ENCODE measurements at places on chromosomes 4 and X.

DNA sequence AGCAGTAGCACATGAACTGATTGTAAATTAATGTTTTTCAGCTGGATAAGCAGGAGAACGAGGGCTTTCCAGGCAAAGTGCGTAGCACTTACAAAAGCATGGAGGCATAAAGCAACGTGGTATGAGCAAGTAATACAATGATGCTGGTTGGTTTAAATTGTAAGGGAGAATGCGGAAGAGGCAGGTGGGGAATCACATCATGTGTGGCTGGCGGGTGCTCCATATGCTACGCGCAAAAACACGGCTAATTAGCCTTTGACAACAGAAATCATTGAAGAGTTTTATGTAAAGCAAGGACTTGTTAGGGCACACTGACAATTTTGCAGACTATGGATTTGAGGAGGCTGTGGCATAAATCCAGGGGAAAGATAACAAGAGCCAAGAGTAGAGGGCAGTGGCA lies 14.6 kb downstream of the SYTL4 start:
- H3K27ac ChIP-seq, result no peak overlapping the region
- no peak for DNase-seq
- no peak overlapping the region for H3K4me3 ChIP-seq
- H3K27me3 ChIP-seq, result no peaks in the 10 kb centered on the region

- no peaks in the 10 kb centered on the region for H3K27me3 ChIP-seq
- H3K4me1 ChIP-seq, result no peaks in the 10 kb centered on the region
- no peak overlapping the region for H3K4me3 ChIP-seq
- no peak overlapping the region for H3K27ac ChIP-seq
- no peak for DNase-seq
- no peaks in the 10 kb centered on the region for H3K36me3 ChIP-seq
Observed at GRCh38 chr4:157713342-157713741, 459.5 kb downstream of the GASK1B start.

DNA sequence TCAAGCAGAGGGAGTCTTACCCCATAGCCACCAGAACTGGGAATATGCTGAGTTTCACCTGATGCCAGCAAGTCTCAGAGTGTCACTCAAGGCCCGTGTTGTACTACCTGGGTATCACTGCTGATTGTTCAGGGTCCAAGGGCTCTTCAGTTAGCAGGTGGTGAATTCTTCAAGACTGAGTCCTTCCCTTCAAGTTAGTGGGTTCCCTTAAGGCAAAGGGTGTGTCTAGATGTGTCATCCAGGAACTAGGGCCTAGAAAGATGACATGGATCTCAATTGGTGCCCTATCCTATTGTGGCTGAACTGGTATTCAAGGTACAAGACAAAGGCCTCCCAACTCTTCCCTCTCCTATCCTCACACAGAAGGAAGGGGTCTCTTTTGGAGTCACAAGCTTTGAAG lies 159.9 kb upstream of the DIPK2B start:
- no peak overlapping the region for H3K4me3 ChIP-seq
- H3K27ac ChIP-seq, result no peak overlapping the region
- no peak for DNase-seq
- H3K4me1 ChIP-seq, result no peaks in the 10 kb centered on the region
- no peaks in the 10 kb centered on the region for H3K27me3 ChIP-seq

DNA sequence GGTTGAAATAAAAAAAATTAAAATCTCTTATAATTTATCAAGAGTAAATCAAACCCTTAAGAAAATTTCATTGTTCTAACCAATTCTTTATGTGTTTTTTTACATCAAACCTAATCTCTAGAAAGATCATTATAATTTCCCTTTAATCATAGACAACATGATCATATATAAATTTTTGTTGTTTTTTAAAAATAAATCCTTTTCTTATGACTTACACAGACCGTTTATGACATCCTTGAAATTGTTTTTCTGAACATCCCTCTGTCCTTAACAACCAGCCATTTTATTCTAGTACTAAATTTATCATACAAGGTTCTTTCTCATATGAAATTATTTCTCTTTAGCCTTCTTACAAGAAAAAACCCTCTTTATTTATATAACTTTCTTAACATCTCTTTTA lies 62.7 kb upstream of the GABRE start:
- H3K27me3 ChIP-seq, result no peaks in the 10 kb centered on the region
- H3K36me3 ChIP-seq, result no peaks in the 10 kb centered on the region
- no peak overlapping the region for H3K27ac ChIP-seq
- H3K4me1 ChIP-seq, result no peaks in the 10 kb centered on the region
- no peak for DNase-seq
- no peak overlapping the region for H3K4me3 ChIP-seq

DNA sequence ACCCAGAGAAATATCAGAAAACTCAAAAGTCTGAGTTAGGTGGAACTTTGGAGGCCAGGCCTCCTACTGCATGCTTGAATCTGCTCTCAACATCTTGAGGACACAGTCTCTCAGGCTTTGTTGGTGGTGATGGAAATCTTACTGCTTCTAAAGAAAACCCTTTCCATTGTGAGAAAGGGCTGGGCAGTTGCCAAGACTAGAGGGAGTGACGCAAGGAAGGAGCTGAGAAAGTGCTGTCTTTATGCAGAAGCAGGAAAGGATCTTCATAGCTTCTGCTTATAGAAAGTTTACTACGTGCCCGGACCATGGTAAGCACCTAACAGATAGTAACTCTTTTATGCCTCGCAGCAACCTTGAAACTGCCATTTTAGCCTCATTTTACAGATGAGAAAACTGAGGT lies 2.4 kb upstream of the CRMP1 start:
- no peak for DNase-seq
- H3K27ac ChIP-seq, result no peak overlapping the region
- H3K4me1 ChIP-seq, result peaks cover under 1% of the 10 kb centered on the region
- no peaks in the 10 kb centered on the region for H3K36me3 ChIP-seq
- H3K27me3 ChIP-seq, result peaks cover 100% of the 10 kb centered on the region

DNA sequence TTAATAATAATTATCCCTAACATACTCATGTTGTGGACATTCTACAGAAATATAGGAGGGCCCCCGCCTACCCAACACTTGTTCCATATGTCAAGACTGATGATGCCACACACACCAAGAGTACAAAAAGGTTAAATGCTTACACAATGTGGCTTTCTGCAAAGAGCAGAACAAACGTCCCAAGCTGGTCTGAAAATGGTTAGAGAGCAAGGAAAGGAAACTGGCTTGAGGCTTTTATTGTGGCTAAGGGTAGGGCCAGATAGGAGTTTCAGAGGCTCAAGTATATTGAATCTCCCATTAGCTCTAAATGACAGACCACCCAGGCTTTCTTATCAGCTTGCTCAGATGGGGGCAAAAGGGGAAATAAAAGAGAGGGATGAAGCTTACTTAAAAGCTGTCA lies 134.1 kb upstream of the C1QTNF7 start:
- no peak overlapping the region for H3K4me3 ChIP-seq
- H3K4me1 ChIP-seq, result no peaks in the 10 kb centered on the region
- H3K27ac ChIP-seq, result no peak overlapping the region
- DNase-seq, result no peak

GRCh38 chrX:155896512-155896911 lies 15.4 kb downstream of the VAMP7 start:
- H3K27ac ChIP-seq, result no peak overlapping the region
- no peak for DNase-seq
- H3K4me3 ChIP-seq, result no peak overlapping the region
- no peaks in the 10 kb centered on the region for H3K27me3 ChIP-seq
- H3K36me3 ChIP-seq, result no peaks in the 10 kb centered on the region

DNA sequence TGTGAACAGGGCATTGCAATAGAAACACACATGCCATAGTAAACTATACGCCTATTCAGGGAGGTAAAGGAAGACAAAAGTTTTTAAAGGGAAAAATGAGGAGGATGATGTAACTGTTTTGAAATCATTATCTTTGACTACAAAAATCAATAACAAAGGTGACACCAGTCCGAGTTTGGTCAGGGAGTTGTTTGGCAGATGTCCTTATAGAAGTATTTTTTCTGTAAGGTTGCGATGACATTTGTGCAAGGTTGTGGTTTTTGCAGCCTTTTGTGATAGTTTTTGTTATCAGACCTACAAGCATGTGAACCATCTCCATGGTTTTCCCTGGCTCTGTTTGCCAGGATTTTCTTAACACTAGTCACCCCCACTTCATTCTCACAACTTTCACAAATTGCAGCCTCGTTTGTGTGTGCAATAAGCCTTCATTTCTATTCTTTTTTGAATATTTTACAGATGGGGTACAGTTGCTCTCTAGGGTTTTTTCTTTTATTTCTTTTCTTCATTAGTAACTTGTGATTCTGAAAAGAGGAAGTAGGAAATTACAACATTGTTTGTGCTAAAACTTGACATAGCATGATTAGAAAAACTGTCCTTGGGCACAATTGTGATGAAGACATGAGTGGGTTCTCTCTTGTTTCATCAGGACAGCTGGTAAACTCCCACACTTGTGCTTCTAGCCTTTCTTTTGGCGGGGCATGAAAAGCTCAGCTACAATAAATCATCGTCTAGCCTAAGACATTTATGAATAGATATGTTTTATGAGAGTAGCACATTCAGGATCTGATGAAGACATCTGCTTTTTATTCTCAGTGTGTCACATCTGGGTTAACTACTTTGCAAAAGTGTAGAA lies 60.2 kb upstream of the PNPLA4 start:
- no peaks in the 10 kb centered on the region for H3K27me3 ChIP-seq
- no peak overlapping the region for H3K27ac ChIP-seq
- H3K36me3 ChIP-seq, result no peaks in the 10 kb centered on the region
- no peaks in the 10 kb centered on the region for H3K4me1 ChIP-seq
- H3K4me3 ChIP-seq, result no peak overlapping the region

DNA sequence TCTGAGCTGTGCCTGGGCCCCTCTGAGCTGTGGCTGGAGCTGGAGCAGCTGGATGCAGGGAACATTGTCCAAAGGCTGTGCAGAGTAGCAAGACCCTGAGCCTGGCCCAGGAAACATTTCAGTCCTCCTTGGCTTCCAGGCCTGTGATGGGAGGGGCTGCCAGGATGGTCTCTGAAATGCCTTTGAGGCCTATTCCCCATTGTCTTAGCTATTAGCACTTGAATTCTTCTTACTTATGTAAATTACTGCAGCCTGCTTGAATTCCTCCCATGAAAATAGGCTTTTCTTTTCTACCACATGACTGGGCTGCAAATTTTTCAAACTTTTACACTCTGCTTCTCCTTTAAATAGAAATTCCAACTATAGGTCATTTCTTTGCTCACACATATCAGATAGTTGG lies 349.8 kb upstream of the KLHL4 start:
- H3K27me3 ChIP-seq, result no peaks in the 10 kb centered on the region
- no peak overlapping the region for H3K27ac ChIP-seq
- no peaks in the 10 kb centered on the region for H3K36me3 ChIP-seq
- no peak for DNase-seq
- no peak overlapping the region for H3K4me3 ChIP-seq
- H3K4me1 ChIP-seq, result no peaks in the 10 kb centered on the region

- H3K4me1 ChIP-seq, result no peaks in the 10 kb centered on the region
- peak overlapping the region; percentile 31 for H3K27ac ChIP-seq
- H3K4me3 ChIP-seq, result no peak overlapping the region
- DNase-seq, result no peak
- no peaks in the 10 kb centered on the region for H3K27me3 ChIP-seq
Observed at GRCh38 chr4:186684889-186685309, 38.8 kb downstream of the FAT1 start.

GRCh38 chr4:60953826-60954225 lies 246.3 kb upstream of the ADGRL3 start:
- no peak overlapping the region for H3K27ac ChIP-seq
- no peaks in the 10 kb centered on the region for H3K36me3 ChIP-seq
- no peak overlapping the region for H3K4me3 ChIP-seq
- no peak for DNase-seq
- no peaks in the 10 kb centered on the region for H3K27me3 ChIP-seq

- H3K36me3 ChIP-seq, result peaks cover 26% of the 10 kb centered on the region
- no peak for DNase-seq
- no peak overlapping the region for H3K4me3 ChIP-seq
Observed at GRCh38 chrX:53085661-53086229, 3.6 kb downstream of the TSPYL2 start.

- H3K27ac ChIP-seq, result no peak overlapping the region
- H3K27me3 ChIP-seq, result no peaks in the 10 kb centered on the region
- no peaks in the 10 kb centered on the region for H3K36me3 ChIP-seq
- H3K4me3 ChIP-seq, result no peak overlapping the region
- DNase-seq, result no peak
Observed at GRCh38 chrX:136446208-136446607, 41.5 kb upstream of the BRS3 start.

- peaks cover 40% of the 10 kb centered on the region for H3K36me3 ChIP-seq
- DNase-seq, result no peak
- no peak overlapping the region for H3K27ac ChIP-seq
- no peaks in the 10 kb centered on the region for H3K27me3 ChIP-seq
Observed at GRCh38 chr4:5722328-5722727, 11.3 kb downstream of the EVC start.

- no peak overlapping the region for H3K4me3 ChIP-seq
- H3K27ac ChIP-seq, result no peak overlapping the region
- H3K4me1 ChIP-seq, result peaks cover 18% of the 10 kb centered on the region
- no peaks in the 10 kb centered on the region for H3K36me3 ChIP-seq
Observed at GRCh38 chr4:54779476-54780148, 121.9 kb downstream of the KIT start.

DNA sequence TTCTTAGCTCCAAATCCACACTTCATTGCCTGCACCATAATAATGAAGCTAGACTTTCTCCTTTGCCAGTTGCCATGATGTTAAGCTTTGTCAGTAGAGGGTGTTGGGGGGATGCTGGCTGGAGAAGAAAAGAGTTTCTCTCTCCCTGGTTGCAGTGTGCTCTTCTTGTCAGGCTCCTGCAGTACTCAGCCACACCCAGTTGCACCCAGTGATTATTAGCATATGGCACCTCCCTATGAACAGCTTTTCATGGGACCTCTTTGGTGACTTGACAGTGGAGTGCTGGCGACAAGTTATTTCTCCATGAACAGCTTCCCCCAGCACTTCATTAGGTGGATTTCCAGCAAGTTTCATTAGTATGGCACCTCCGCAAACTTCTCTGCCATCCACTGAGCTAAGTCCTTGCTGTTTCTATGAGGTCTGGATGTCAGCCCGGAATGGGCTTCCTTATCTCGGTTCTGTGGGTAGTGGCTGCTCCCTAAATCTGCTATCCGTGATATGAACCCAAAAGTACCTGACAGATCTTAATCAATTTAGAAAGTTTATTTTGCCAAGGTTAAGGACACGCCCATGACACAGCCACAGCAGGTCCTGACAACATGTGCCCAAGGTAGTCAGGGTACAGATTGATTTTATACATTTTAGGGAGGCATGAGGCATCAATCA lies 18.8 kb upstream of the OTUD4 start:
- H3K27me3 ChIP-seq, result no peaks in the 10 kb centered on the region
- H3K27ac ChIP-seq, result no peak overlapping the region
- DNase-seq, result no peak
- H3K36me3 ChIP-seq, result no peaks in the 10 kb centered on the region
- H3K4me1 ChIP-seq, result no peaks in the 10 kb centered on the region
